RPMI7951 (cell line): ENCODE measurements at places on chromosomes 6 and 20.
A peak's percentile ranks its signal among the peaks of the same experiment; 100 is the strongest.

DNA sequence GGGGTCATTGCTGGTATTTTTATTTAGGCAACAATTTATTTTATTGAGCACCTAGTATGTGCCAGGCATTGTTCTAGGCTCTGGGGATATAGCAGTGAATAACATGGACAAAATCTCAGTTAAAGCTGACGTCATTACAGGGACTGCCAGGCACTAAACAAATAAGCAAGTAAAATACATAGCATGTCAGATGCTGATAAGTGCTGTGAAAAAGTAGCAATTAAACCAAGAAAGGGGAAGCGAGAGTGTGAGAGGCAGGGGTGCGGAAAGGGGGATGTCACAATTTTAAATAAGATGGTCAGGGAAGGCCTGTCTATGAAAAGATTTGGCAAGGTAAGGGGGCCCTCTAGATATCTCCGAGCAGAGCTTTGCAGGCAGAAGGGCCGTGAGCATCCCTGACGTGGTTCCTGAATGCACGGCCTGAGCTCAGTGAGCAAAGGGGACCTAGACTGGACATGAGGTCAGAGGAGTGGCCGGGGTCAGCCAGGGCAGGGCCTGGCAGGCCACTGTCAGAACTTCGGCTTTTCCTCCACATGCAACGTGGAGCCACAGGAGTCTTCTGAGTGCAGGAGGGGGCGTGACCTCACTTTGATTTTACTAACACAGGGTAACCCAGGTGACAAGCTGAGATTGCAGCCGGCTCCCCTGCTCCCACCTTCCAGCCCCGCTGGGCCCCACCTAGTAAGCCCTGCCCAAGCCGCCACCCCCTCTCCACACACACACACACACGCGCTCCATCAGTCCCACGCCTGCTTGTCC is 24.2 kb upstream of the SIRPA start:
- DNase-seq = no peak

DNA sequence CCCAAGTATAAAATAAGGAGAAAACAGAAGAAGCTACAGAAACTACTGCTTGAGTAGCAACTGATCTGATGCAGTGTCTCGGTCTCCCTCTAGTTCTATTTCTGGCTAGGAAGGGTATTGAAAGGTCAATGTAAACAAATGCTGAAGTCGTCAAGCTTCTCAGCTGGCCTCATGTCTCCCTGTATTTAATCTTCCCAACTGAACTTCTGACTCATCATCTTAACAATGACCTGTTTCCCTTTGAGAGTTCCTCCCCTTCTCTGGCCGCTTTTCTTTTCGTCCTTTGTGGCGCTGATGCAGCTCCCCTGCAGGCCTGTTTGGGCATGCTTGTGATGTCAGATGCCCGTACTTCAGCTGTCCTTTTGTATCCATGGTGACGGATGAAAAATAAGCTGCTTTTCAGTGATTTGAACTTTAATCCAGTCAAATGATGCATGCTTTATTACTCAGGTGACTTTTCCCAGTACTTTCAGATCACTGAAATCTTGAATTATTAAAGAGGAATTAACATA is 7.8 kb upstream of the LCA5 start:
- DNase-seq = peak; percentile 99

DNA sequence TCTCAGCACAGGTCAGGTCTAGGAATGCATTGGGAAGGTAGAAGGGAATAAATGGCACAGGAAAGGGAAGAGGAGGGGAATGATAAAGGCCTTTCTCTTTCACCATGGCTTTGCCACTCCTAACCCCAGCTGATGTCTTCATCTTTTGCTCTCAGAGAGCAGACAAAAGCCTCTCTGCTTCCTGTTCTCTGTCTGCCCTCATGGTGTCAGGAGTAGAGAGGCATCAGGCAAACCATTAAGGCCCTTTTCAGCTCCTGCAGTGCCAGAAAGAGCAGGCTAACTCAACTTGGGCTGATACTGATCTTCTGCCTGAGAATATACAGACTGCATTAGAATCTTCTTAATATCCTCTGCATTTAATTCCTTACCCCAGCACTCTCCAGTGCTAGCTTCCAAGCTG is 48.0 kb upstream of the STXBP5 start:
- no peak for DNase-seq

DNA sequence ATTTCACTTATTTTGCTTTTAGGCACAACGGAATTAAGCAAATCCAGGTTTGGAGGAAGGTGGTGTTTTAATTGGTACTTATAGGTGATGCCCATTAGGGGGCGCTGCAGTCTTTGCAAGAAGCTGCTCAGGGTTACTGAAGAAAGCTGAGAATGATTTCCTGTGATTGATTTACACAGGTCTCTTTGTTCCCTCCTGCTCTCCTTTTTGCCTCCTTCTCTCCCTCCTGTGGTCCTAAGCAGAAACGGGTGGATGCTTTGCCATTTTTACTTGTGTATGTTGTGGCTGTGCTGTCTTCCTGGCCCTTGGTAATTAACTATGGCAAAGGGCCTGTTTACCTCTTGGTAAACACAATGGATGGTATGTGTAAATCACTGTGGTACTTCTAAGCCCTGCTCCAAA is 97.8 kb downstream of the ANKS1A start:
- peak; percentile 70 for DNase-seq

- no peak for DNase-seq
These were observed 12.8 kb upstream of the KHDRBS2 start for GRCh38 chr6:62298745-62299392.

DNA sequence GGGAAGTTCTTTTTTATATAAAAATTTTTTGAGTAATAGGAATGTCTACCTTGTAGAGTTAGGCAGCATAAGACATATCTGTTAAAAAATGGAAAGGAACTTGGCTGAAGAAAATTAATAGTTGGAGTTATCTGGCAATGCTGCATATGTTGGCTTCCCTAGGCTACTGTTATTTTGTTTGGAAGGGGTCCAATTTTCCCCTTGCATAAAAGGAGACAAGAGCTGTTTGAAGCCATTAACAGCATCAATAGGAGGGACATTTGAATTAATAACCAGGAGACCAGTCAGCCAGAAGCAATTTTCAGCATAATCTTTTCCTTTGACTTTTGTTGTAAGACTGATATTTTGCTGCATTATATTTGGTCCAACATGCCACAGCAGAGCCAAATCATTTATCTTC is 80.9 kb upstream of the TAB2 start:
- peak; percentile 50 for DNase-seq

DNA sequence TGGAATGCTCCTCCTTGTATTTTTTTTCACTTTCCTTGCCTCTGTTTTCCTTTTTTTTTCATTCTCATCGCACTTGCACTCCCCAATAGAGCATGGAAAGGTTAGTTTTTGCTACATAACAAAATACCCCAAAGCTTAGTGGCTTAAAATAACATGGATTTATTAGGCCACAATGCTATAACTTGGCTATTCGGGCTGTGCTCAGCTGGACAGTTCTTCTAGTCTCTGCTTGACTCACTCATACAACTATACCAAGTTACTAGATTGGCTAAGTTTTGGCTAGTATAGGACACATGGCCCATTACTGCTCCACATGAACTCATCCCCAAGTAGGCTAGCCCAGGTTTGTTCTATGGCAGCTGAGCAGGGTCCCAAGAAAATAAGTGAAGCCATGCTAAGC is 94.5 kb upstream of the ANKEF1 start:
- no peak for DNase-seq

DNA sequence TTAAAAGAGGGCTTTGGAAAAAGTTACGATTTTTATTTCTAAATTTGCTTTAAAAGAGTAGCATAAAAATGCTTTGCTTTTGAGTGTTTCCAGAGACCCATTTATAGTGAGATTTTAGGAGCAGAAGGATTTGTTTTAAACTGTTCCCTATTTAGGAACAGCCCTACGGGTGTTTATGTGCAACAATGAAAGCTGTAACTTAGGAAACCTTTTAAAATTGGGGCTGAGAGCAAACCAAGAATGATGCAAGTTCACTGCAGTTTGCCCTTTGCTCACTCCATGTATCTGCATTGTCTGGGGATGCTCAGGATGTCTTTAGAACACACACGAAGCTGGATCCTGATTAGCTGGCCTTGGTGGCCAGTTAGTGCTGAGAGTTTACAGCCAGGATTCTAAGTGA is 40.9 kb downstream of the GHRH start:
- no peak for DNase-seq

DNA sequence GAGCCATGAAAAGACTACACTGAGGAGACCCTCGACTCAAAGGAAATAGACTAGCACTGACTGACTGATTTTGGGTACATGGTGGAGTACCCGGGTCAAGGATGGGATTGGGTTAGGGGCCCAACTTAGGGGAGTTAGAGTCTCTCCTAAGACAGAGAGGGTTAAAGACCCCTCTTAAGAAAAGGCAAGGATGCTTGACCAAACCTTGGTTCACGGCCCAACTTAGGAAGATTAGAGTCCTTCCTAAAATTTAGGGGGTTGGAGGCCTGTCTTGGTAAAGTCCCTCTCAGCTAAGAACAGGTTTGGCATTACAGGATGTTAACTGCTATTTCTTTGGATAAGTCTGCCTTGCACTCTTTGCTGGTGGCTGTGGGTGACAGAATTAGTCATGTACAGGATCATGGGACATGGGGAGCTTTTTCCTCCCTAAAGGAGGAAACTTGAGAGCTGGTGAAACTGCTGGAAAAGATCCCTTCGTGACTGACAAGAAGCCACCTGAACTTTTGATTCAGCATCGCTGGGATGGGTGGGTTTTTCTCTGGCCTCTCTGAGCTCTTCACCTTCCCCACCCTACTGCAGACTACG is 12.3 kb upstream of the SLC22A16 start:
- DNase-seq = no peak

GRCh38 chr20:41047975-41048305 is 19.3 kb downstream of the TOP1 start:
- DNase-seq = peak; percentile 58

- no peak for DNase-seq
These were observed 55.6 kb downstream of the EZR start for GRCh38 chr6:158763434-158764182.

- no peak for DNase-seq
These were observed 872.9 kb upstream of the GJE1 start for GRCh38 chr6:141259807-141260206.

DNA sequence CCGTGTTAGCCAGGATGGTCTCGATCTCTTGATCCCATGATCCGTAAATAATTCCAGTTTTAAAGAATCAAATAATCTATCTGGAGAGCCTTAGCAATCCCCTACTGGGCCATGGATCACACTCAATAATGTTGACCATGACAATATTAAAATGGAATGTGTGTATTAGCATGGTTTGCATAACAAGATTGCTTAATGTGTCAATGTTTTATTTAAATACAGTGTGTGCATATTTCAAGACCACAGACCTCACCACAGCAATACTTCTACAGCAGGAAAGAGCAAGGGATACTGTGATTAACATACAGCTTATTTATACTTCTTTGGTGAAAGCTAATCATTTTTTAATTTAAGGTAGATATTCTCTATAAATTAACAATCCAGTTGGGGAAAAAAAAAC is 470.4 kb downstream of the TFAP2B start:
- no peak for DNase-seq

DNA sequence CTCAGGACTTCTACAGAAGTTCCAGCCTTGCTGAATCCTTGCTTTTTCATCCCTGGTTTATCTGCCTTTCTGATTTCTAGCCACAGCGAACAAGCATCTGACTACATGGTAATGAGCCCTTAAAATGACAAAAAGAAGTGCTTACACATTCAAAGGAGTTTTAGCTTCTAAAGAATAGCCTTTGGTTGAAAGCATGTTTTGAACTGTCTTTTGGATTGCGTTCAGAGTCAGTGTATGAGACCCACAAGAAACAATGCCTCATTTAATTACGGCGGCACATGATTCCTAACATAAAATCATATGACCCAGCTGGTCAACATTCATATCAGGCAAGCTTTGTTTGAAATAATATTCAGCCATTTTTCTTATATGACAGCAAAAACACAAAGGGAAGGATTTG is 784.2 kb downstream of the KIF16B start:
- peak; percentile 6 for DNase-seq

DNA sequence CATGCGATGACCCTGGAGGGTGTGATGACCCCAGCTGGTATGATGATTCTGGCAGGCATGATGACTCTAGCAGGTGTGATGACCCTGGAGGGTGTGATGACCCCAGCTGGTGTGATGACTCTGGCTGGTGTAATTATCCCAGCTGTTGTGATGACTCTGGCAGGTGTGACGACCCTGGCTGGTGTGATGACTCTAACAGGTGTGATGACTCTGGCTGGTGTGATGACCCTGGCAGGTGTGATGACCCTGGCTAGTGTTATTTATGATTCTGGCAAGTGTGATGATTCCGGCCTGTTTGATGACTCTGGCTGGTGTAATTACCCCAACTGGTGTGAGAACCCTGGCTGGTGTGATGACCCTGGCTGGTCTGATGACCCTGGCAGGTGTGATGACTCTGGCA is 427.2 kb downstream of the QKI start:
- DNase-seq = no peak

- DNase-seq = no peak
These were observed 7.9 kb downstream of the RING1 start for GRCh38 chr6:33216117-33216649.

- no peak for DNase-seq
These were observed 102.4 kb upstream of the SPTLC3 start for GRCh38 chr20:12906361-12906760.

DNA sequence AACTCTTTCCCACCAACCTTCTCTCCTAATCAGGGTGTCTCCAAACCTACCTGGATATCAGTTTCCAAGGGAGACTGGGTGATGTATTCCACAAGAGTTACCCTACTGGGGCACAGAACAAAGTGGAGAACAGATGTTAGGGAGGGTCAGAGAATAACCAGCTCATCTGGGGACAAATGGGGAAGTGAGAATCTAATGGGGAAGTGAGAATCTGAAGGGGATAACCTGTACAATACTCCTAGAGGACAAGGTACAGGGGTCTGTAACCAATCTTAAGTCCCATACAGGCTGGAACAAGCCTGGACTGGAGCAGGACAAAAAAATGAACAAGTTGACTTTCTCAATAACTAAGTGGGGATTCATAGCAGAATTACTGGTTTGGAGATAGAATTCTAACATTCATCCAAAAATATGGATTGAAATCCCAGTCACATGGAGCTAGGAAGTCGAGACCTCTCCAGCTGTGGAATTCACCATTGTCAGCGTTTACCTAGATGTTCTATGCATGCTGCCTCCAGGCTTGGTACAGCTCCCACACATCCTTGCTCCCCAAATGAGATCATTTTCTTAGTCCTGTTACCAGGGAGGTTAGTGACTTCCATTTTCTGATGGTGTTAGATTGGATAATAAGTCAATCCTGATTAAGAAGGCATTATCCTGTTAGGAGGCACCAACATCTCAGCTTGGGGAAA is 214.8 kb upstream of the MOCS1 start:
- no peak for DNase-seq

DNA sequence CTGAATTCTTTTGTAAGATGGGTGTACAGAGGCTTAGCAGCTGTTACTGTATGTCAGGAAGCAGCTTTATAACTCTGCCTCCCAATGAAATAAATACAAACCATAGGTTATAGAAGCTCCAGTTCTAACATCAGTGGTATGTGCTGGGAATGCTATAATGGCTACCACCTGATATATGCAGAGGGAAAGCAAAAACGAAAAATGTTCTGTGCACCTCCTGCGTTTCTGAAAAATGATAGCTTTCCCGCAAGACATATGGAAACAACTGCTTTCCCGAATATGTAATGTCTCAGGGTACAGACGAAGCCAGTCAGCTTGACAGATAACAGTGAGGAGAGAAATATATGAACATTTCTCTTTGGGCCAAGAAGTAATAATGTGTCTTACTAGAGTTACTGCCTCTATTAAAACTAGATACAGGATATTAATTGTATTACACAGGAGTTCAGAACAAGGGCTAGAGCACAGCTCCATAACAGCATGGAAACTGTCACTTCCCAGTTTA is 517.0 kb upstream of the NRSN1 start:
- no peak for DNase-seq

GRCh38 chr20:38034108-38034649 is 633 bp downstream of the RPRD1B start:
- peak; percentile 6 for DNase-seq

GRCh38 chr6:143060806-143061596 is at the start of gene AIG1:
Gene AIG1, plus strand, starts transcription at chr6:143060889. Its CDS starts 37 bp downstream, at chr6:143060926.
- DNase-seq = no peak
